ENCODE measurements at places on chromosomes 6 and 20. TPM values are rescaled to one million over a fixed set of nuclear protein-coding genes. Genes with fewer than 3 reads are reported as not detected.

GRCh38 chr6:170297576-170298330 lies 6.9 kb upstream of the DLL1 start:
- H3K4me3 ChIP-seq, result no peak overlapping the region
- H3K4me1 ChIP-seq, result peaks cover 36% of the 10 kb centered on the region
- no peak overlapping the region for H3K27ac ChIP-seq
- H3K36me3 ChIP-seq, result peaks cover 5% of the 10 kb centered on the region
- peaks cover 74% of the 10 kb centered on the region for H3K27me3 ChIP-seq
- DNase-seq, result no peak

LY6G6F gene
- total RNA-seq, result not detected

DNA sequence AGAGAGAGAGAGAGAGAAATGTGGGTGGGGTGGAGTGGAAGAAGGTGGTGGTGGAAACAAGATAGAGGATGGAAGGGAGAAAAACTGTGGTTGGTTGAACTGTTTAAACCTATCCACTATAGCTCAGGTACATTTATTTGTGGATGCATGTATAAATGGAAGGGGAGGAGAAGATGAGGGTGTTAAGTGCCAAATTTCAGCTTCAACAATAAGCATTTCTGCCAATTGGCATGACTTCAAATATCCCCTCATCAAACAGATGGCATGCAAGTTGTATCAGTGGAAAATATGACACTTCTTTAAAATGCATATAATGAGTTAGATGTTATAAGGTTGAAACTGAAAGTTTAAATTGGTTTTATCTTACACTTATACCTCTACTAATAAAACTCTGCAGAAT lies 216.1 kb downstream of the LMBRD1 start:
- H3K36me3 ChIP-seq, result no peaks in the 10 kb centered on the region
- H3K4me1 ChIP-seq, result peaks cover 4% of the 10 kb centered on the region
- peaks cover 34% of the 10 kb centered on the region for H3K27me3 ChIP-seq
- H3K4me3 ChIP-seq, result no peak overlapping the region

DNA sequence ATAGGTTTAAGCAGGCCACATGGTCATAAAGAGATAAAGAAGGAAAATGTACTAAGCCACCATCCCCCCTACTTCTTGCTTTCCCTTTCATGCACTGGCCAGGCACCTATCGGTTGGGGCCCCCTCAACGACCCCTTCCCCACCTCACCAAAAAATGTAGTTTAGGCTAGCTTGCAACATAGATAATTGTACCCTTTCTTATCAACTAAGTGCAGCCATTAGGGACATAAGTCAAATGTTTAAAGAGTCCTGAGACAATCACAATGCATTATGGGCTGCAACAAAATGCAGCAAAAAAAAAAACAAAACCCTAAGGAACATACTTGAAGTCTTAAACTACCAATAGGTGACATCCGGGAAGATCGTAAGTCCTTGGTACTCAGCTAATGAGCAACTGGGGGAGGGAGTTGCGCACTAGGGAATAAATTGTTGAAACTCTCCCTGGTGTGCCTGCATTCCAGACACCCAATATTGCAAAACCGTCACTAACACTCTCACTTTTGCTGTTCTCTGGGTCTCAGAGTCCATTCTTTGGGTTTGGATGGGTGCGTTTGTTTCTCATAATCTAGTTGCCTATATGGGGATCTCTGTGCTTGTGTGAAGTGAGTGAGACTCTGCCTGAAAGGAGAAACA lies 12.4 kb upstream of the HLA-G start:
- H3K27ac ChIP-seq, result no peak overlapping the region
- H3K27me3 ChIP-seq, result peaks cover 12% of the 10 kb centered on the region
- H3K36me3 ChIP-seq, result no peaks in the 10 kb centered on the region
- H3K4me3 ChIP-seq, result no peak overlapping the region
- no peaks in the 10 kb centered on the region for H3K4me1 ChIP-seq

- H3K27ac ChIP-seq, result no peak overlapping the region
Measured at GRCh38 chr6:132065556-132065955, 114.4 kb upstream of the CCN2 start.

- peak overlapping the region; percentile 6 for H3K4me3 ChIP-seq
- DNase-seq, result no peak
- no peaks in the 10 kb centered on the region for H3K36me3 ChIP-seq
- no peak overlapping the region for H3K27ac ChIP-seq
Measured at GRCh38 chr6:150622941-150623874, 23.5 kb downstream of the PLEKHG1 start.

GRCh38 chr6:104682722-104683643 lies 176.7 kb downstream of the HACE1 start:
- H3K4me3 ChIP-seq, result no peak overlapping the region
- peak; percentile 72 for DNase-seq
- no peaks in the 10 kb centered on the region for H3K27me3 ChIP-seq
- H3K36me3 ChIP-seq, result no peaks in the 10 kb centered on the region
- H3K4me1 ChIP-seq, result peaks cover 22% of the 10 kb centered on the region

DTD1 gene
- total RNA-seq, result 47.6 TPM

- no peak overlapping the region for H3K4me3 ChIP-seq
- H3K27me3 ChIP-seq, result no peaks in the 10 kb centered on the region
- no peaks in the 10 kb centered on the region for H3K36me3 ChIP-seq
- no peak for DNase-seq
Measured at GRCh38 chr6:49826743-49827406, 39.5 kb downstream of the CRISP1 start.
